ENCODE measurements at places on chromosomes 2 and 18.

DNA sequence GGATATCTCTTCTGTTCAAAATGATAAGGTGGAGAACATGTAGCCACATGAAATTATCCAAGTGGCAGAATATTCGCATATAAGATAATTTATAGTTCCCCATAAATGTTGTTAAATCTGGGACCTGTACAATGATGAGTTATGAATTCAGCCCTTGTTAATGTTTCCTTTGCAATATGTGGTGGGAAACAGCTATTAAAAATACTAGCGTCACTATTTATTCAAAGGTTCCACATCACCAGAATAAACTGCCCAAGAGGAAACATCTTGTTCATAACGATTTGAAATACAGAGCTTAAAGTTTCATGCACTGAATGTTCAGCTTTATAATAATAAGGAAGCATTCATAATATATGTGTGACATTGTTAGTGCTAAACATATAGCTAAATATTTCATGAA, 223.9 kb upstream of the TCF4 start:
- no peak for DNase-seq

DNA sequence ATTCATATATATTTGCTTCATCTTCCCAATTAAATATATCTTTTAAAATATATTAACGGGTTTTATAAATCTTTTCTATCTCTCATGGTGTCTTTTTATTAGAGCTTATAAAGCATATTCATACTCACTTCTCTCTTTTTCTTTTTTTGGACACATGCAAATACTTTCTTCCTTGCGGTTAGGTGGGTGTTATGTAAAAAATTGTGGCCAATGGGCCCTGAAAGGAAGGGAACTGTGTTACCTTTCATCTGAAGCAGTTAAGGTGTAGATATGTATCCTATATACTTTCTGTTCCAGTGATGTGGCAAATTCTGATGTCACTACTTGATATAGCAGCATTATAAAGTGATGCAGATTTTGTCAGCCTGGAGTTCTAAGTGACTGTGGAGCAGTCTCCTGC, 714.5 kb downstream of the PLCL1 start:
- no peak for DNase-seq

GRCh38 chr2:181836583-181836982, 54.9 kb upstream of the ITPRID2 start:
- DNase-seq, result no peak

- DNase-seq, result no peak
Measured at GRCh38 chr2:21924640-21925285, 801.0 kb downstream of the TDRD15 start.

DNA sequence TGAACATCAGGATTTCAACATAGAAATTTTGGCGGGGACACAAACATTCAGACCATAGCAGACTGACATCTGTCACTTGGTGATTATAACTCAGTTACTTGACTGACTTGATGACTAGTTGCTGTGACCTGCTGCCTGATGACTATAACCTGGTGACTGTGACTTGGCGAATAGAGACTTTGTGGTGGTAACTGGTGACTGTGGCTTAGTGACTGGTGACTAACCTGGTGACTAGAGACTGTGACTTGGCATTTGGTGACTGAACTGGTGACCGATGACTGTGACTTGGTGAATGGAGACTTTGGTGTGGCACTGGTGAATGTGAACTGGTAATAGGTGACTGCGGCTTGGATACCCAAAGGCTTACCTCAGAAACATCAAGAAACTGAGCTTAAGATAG, 563.1 kb upstream of the FAM98A start:
- DNase-seq, result no peak

DNA sequence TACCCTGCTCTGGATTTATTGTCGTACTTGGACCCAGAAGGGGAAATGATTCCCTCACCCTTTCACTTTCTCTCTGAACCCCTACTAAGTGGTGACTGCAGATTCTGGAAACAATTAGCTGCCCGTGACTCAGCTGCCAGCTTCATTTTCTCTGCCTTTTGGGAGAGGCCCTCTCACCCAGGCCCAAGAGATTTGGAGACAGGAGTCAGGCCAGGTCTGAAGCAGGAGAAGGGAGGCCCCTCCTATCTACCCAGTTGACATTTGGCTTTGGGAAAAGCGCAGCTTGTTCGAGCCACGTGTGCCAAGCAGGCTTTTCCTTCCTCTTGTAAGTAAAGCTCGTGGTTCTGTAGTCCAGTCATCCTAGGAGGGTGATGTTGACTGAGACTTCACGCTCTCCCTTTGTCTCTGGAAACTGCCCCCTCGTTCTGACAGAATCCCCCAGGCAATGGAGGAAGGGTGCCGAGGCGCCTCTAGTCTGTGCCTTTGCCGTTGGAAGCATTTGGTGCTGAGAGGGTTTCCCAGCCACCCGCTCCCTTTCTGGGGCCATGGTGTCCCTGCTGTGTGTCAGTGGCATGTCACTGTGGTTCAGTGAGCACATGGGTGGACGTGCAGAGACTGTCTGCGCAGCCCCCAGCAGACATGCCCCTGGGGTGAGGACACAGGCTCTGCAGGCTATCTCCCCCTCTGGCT, 8.6 kb downstream of the OXER1 start:
- DNase-seq, result no peak
